Activated CD8-positive, alpha-beta memory T cell treated with anti-CD3 and anti-CD28 coated beads for 4 hours (primary cell): ENCODE measurements at places on chromosomes 2 and 18.

GRCh38 chr2:180412219-180412618 is 405.1 kb upstream of the CWC22 start:
- DNase-seq: no peak

GRCh38 chr18:50806208-50806616 is 13.6 kb downstream of the MRO start:
- DNase-seq: no peak

- no peak for DNase-seq
Observed at GRCh38 chr2:38886063-38886462, 3.6 kb upstream of the ARHGEF33 start.

- DNase-seq: no peak
Observed at GRCh38 chr2:222302178-222303018, 3.6 kb upstream of the PAX3 start.

DNA sequence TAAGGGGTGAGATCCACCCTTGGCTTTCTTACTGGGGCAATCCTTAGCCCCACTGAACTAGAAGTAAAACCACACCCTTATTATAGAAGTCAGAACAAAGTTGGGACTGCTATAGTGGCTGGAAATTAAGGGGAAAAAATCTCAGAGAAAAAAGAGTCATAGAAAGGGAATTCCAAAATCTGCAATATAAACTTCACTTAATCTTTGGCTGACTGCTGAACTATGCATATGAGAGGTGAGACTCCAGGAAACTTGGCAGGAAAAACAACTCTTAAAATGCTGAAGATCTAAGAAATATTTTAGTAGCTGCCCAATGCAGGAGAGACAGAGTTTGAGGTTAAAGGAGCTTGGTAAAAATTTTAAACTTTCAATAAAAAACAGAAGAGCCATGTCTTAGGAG is 201.8 kb upstream of the FN1 start:
- no peak for DNase-seq

GRCh38 chr2:96098900-96099590 is 17.3 kb downstream of the ADRA2B start:
- no peak for DNase-seq

GRCh38 chr2:32787207-32787606 is 159.4 kb downstream of the TTC27 start:
- DNase-seq: no peak

DNA sequence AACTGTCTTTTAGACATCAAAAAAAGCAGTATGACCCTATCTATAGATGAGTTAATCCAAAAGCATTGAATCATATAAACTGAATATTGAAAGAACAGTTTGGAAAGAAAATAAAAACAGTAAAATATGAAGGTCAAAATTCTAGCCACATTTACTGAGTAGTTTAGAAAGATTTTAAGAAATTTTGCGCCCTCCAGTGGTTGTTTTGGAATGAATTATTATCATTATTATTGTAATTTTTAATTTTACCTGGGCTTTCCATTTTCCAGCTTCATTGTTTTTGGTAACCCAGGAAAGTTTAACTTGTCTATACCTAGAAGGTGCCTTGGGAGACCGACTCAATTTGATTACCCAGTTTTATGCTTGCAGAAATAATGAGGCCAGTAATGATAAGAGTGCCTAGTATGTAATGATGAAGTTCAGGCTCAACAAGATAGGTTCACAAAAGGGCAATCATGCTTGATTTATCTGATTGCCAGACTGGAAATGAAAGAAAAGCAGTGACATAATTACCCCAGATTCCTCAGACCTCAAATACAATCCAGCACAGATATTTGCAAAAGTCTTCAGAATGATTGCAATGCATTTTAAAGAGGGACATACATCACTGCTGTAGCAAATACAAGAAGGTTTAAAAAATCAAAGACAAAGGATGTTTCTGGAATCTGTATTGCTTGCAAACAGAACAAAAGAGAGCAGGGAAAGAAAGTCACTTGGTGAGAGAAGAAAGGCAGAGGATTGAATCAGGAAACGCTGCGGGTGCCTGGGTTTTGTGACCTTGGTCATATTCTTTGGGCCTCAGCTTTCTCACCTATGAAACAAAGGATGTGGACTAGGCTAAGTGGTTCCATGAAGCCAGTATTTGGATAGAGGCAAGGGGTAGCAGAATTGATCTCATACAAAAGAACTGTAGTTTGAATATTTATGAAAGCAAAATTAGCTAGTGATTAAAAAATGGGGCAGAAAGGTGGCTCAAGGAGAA is 153.8 kb downstream of the MAP2 start:
- no peak for DNase-seq

DNA sequence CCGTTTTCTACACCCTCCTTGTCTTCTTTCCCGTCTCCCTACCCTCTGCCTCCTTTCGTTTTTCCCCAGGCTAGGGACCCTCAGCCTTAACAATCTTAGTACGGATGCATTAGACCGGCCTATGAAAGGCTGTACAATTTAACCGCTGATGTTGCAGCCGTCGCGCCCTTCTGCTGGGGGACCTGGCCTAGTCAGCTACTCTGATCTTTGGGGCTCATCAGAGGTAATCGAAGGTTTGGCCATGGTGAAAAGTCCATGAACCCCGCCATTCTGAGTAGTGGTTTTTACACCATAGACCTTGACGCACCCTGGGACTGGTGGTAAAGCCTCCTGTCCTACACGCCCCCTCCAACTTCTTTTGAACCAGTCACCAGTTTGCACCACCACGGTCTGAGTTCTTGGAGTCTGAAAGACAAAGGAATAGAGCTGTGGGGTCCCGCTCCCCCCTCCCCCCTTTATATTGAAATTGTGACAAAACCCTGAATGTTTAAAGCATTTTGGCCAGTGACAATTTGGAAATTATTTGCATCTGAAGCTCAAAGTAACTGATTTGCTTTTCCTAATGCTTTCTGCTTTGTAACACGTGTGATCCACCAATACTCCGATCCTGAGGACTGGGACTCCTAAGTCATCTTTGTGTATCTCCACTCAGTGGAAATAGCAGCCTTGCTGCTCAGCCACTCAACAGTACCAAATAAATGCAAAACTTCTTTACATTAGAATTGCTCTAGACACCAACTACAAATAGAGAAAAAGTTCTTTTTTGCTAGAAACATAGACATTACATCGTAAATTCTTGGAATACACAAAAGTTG is 642 bp upstream of the SRSF7 start:
- DNase-seq: peak; percentile 18

DNA sequence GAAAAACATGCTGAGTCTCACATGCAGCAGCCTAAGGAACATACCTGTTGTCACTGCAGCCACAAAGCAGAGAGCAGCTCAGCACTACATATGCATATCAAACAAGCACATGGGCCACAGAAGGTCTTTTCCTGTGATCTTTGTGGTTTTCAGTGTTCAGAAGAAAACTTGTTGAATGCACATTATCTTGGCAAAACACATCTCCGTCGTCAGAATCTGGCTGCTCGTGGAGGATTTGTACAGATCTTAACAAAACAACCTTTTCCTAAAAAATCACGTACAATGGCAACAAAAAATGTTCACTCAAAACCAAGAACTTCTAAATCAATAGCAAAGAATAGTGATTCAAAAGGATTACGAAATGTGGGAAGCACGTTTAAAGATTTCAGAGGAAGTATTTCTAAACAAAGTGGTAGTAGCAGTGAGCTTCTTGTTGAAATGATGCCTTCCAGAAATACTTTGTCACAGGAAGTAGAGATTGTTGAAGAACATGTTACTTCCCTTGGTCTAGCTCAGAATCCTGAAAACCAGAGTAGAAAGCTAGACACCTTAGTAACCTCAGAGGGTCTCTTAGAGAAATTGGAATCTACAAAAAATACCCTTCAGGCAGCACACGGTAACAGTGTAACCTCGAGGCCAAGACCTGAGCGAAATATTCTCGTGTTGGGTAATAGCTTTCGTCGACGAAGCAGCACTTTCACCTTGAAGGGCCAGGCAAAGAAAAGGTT is 34.1 kb downstream of the ZNF407 start:
- no peak for DNase-seq

GRCh38 chr2:222330910-222331309 is 32.1 kb upstream of the PAX3 start:
- DNase-seq: no peak

- DNase-seq: no peak
Observed at GRCh38 chr2:9230881-9231280, 24.3 kb downstream of the ASAP2 start.

DNA sequence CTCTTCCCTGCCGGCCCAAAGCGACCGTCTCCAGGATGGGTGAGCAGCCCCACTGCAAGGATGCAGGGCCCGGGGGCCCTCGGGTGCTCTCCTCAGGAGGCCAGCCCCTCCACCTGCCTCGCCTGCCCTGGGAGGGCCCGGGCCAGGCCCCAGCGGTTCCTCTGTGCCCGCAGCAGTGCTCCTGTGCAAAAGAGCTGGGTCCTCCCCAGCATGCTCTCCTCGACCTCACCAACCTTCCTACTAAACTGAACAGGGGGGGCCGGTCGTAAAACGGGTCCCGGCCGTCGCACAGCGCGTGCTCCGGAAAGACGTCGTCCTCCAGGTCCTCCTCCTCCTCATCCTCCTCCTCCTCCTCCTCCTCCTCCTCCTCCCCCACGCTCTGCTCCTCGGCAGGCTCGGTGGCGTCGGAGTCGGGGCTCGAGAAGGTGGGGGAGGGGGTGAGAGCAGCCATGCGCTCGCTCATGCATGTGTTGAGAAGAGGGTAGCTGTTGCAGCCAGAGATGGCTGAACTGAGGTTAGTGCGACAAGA is 62.9 kb downstream of the KIF1A start:
- no peak for DNase-seq

DNA sequence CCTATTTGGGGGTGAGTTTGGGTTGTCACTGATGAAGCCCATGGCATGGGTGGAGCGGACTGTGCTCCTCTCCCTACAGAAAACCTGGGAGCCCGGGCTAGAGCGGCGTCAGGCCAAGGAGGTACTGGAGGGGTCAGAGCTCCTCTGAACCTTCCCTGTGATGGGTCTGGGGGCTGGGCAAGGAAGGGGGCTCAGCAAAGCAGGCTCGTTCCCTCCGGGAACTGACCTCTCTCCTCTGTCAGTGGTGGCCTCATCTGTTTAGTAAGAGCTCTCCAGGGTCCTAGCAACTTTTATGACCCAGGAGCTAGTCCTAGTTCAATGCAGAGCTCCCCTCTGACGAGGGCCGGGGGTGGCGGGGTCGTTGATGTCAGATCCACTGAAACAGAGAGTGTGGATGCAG is 62.4 kb upstream of the OTOF start:
- DNase-seq: no peak

DNA sequence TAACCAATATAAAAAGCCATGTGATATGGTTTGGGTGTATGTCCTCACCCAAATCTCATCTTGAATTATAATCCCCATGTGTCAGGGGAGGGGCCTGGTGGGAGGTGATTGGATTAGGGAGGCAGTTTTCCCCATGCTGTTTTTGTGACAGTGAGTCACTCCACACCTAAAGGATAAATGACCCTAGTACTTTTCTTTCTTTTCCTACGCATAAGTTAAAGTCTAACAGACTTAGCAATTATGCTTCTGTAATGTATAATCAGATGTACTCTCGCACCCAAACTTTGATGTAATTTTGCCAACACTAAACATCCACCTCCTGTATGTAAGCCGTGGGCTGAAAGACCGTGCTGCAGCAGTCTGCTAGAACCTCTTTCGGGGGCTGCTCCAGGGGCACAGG is 97.2 kb upstream of the DSEL start:
- no peak for DNase-seq
